Fibroblast of the aortic adventitia (primary cell): ENCODE measurements at places on chromosomes 2 and 18. TPM values are rescaled to one million over a fixed set of nuclear protein-coding genes. Genes with fewer than 3 reads are reported as not detected.

The KLHL14 gene
- total RNA-seq, result not detected in 2 replicates

The TBR1 gene
- total RNA-seq, result not detected in 2 replicates

The VWC2L gene
- total RNA-seq, result not detected in 2 replicates

The FLACC1 gene
- 1.2 and 3.6 TPM in 2 replicates for total RNA-seq

The SIX3 gene
- not detected in 2 replicates for total RNA-seq

The AMER3 gene
- not detected in 2 replicates for total RNA-seq

The OSBPL1A gene
- 80.4 and 93.9 TPM in 2 replicates for total RNA-seq

The VSNL1 gene
- total RNA-seq, result 0.90 and 3.7 TPM in 2 replicates

The KIAA2012 gene
- total RNA-seq, result not detected in 2 replicates

The EEF1B2 gene
- 674 and 828 TPM in 2 replicates for total RNA-seq

The IWS1 gene
- total RNA-seq, result 37.7 and 176 TPM in 2 replicates

The DCDC2C gene
- total RNA-seq, result not detected in 2 replicates

The SLC16A14 gene
- total RNA-seq, result 0.49 and 1.4 TPM in 2 replicates

The IRS1 gene
- 8.2 and 29.7 TPM in 2 replicates for total RNA-seq

The CDH7 gene
- not detected in 2 replicates for total RNA-seq

The MAP3K19 gene
- not detected in 2 replicates for total RNA-seq

The SAG gene
- not detected in 2 replicates for total RNA-seq

The LOXHD1 gene
- not detected in 2 replicates for total RNA-seq

The STK17B gene
- total RNA-seq, result 50.5 and 114 TPM in 2 replicates

The CPLX4 gene
- total RNA-seq, result 0.49 TPM in 1 of 2 replicates, not detected in the other

The MSGN1 gene
- total RNA-seq, result not detected in 2 replicates

The PID1 gene
- total RNA-seq, result 0.57 and 13.0 TPM in 2 replicates

The GALNT14 gene
- total RNA-seq, result 0.72 TPM in 1 of 2 replicates, not detected in the other

The PTH2R gene
- total RNA-seq, result 0.33 TPM in 1 of 2 replicates, not detected in the other

The CNGA3 gene
- 0.18 TPM in 1 of 2 replicates, not detected in the other for total RNA-seq

The ASAP2 gene
- total RNA-seq, result 37.1 and 76.4 TPM in 2 replicates

The DSG1 gene
- total RNA-seq, result not detected in 2 replicates

The HOXD9 gene
- not detected in 2 replicates for total RNA-seq

The RPIA gene
- 7.6 and 24.1 TPM in 2 replicates for total RNA-seq

The WNT10A gene
- total RNA-seq, result not detected in 2 replicates

The DLX1 gene
- total RNA-seq, result 0.41 and 0.99 TPM in 2 replicates

The GAREM2 gene
- total RNA-seq, result 0.57 and 2.4 TPM in 2 replicates

The KATNAL2 gene
- total RNA-seq, result 2.7 and 10.4 TPM in 2 replicates

The FOXD4L1 gene
- total RNA-seq, result 0.09 and 0.16 TPM in 2 replicates

The CREG2 gene
- 0.25 and 1.5 TPM in 2 replicates for total RNA-seq

The CD302 gene
- 23.0 and 33.0 TPM in 2 replicates for total RNA-seq

The PROC gene
- not detected in 2 replicates for total RNA-seq

The ALLC gene
- not detected in 2 replicates for total RNA-seq

The STON1 gene
- 24.6 and 79.9 TPM in 2 replicates for total RNA-seq

The OSBPL6 gene
- total RNA-seq, result 1.5 and 5.2 TPM in 2 replicates

The TUBB8B gene
- total RNA-seq, result not detected in 2 replicates

The MMADHC gene
- 169 and 177 TPM in 2 replicates for total RNA-seq

The DLGAP1 gene
- 0.90 and 1.4 TPM in 2 replicates for total RNA-seq

The NAT8 gene
- not detected in 2 replicates for total RNA-seq

The ABHD3 gene
- 1.1 and 5.5 TPM in 2 replicates for total RNA-seq

The CHRNG gene
- not detected in 2 replicates for total RNA-seq

The ZNF519 gene
- 11.5 TPM in 2 replicates for total RNA-seq

The LIMS2 gene
- 7.8 and 11.3 TPM in 2 replicates for total RNA-seq

The STPG4 gene
- 0.09 TPM in 1 of 2 replicates, not detected in the other for total RNA-seq

The ADD2 gene
- total RNA-seq, result 0.36 and 17.3 TPM in 2 replicates

The GCA gene
- total RNA-seq, result 3.3 and 10.9 TPM in 2 replicates

The NT5DC4 gene
- not detected in 2 replicates for total RNA-seq
